AG10803 (cell line): ENCODE measurements at places on chromosomes 1 and 21.

DNA sequence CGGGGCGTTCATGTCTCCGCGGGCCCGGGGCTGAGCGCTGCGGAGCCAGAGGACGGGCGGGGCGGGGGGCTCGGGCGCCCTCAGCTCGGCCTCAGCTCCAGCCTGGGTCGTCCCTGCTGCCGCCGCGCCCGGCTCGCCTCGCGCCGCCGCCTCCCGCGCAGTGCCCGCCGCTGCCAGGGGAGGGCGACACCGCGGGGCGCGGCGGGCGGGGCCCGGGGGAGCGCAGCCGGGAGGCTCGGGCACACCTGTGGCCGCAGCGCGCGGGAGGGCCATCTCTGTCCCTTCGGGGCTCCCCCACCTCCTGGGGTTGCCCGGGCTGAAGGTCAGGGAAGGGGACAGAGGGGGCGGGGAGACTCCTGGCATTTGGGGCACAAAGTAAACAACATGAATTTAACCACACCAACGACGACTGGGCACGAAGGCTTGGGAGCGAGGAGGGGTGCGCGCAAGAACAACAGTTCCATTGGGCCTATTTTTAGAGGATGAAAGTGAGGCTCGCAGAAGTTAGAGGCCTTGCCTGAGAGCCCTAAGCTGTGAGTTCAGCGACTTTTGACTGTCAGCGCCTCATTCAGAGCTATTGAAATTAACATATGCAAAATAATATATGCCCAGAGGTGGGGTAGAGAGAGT, at the start of gene FAM131C:
TSS of gene FAM131C (minus strand) at position 162 of the 630 bp plus-strand sequence. CDS start 209 bp downstream, outside the sequence.
- no peak for DNase-seq

DNA sequence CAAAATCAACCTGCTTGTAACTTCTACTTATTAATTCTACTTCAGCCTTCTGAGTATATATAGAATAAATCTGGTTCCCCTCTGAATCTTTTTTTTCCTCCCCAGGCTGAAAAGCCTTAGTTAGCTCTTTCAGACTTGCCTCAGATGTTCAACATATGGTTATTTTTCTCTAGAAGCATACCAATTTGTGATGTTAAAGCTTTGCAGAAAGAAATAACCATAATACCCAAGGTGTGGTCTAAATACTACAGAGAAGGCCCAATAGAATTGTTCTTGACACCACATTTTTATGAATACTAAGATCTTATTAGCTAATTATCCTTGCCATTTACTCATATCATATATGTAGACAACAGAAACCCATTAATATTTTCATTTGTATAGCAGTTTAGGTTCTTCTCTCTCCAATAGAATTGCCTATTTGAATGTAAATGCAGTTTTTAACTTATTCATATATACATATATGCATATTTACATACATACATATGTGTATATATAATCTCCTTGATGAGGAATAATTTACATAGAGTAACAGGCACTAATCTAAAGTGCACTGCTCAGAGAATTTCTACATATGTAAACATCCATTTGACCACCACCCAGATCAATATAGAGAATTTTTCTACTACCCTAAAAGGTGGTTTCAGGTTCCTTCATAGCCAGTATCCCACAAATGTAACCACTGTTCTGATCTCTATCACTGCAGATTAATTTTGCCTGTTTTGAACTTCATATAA, 175.2 kb upstream of the IVNS1ABP start:
- DNase-seq: no peak

DNA sequence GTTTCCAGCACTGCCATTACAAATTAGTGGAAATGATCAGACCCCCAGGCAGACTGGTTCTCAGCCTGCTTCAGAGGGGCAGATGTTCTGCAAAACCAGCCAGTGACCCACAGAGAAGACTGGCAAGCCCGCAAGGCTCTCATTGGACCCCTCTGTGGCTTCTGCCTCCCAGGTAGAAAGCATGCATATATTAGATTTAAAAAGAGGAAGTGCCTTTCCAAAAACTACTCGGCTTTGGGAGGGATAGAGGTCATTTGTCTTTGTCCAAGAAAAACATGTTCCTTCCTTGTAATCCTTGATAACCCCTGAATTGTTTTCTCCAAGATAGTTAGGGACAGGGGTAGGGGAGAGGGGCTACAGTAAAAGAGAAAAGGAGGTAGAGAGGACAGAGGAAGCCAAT, 11.8 kb downstream of the HIVEP3 start:
- no peak for DNase-seq

DNA sequence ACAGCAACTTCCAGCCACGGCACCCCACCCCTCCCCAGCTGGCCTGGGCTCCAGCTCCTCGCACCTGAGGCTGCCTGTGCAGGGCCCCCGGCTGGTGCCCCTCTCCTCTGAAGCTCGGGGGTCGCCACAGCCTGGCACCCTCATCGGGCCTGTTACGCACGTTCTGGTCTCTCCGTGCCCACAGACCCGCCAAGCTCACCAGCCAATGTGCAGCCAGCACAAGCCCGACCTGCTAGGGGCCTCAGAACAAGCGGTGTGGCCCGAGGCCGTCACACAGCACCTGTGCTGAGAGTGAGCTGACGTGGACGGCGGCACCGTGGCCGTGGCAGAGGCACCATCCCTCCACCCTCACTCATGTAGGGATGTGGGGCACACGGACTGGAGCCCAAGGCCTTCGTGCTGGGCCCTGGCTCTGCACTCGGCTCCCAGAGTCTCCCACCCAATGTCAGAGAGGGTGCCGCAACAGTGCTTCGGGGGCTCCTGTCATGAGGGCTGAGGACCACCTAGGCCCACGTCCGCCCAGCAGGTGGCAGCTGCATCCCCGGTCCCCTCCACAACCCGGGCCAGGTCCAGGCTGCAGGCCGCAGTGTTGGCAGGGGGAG, 4.4 kb upstream of the SAMD11 start:
- DNase-seq: no peak

DNA sequence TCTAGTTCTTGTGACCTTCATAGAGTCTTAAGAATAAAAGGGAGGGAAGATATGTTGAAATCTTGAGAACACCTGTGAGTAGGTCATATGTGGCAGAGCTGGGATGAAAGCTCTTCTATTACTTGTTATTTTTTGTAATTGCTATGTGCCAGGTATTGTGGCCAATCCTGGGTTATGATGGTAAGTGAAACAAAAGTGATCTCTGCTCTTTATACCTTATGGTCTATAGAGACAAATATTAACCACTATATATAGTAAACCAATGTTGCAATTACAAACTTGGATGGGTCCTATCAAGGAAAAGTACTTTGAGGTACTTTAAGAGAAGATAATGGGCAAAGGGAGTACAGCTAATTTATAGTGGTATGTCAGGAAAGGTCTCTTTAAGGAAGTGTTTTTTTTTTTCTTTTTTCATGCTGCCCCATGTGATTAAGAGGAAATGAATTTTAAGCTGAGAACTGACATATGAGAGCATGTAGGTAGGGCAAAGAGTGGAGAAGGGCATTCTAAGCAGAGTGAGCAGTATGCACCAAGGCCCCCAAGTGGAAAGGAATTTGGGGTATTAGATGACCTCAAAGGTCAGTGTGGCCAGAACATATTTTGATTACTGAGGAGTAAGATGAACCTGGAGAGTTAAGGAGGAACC, 43.3 kb downstream of the POU2F1 start:
- no peak for DNase-seq

DNA sequence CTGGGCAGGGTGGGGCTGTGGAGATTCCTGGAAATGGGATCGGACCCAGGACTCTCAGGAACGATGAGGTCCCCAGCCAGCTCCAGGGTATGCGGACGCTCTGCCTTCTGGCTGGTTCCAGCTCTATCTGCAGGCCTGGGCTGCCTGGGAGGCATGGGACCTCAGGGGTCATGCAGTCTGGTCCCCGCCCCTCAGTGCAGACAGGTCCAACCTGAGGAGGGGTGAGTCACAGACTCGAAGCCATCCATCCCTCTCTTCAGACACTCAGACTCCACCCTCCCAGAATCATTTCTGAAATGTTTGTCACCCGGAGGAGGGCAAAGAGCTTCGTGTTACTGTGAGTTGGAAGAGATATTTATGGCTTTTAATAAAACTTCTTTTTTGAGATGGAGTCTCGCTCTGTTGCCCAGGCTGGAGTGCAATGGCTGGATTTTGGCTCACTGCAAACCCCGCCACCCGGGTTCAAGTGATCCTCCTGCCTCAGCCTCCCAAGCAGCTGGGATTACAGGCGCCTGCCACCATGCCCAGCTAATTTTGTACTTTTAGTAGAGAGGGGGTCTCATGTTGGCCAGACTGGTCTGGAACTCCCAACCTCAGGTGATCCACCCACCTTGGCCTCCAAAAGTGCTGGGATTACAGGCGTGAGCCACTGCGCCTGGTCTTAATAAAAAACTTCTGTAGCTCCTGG, 5.9 kb upstream of the MYOM3 start:
- peak; percentile 33 for DNase-seq
